A549 treated with RU486 at 1 μM for 4 hours (cell line): ENCODE measurements at places on chromosomes 6 and 20. TPM values are rescaled to one million over a fixed set of nuclear protein-coding genes. Genes with fewer than 3 reads are reported as not detected.

The BPIFB4 gene
- not detected in 5 replicates for total RNA-seq

The TLDC2 gene
- total RNA-seq: not detected in 5 replicates

The PPP1R3G gene
- total RNA-seq: 1.2 to 2.0 TPM (median 1.6 TPM) in 5 replicates

The WFDC2 gene
- not detected in 5 replicates for total RNA-seq
